ENCODE measurements at places on chromosomes 7 and 10.

DNA sequence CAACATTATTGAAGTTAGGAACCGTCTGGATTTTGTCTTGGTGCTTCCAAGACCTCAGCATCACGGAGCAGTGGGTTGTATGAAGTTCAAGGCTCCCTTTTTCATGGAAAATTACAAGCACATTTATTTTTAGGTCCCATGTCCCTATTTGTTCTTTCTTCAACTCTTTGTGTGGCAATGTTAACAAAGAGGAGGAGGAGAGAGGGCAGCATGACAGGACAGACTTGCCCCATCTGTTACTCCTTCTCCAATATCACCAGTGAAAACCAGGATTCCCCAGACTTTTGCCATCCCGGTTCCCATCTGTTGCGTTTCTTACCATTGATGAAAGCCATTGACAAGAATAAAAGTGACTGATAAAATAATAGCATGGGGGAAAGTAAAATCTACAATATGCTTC is 28.6 kb downstream of the EEPD1 start:
- no peak for DNase-seq

GRCh38 chr10:130339091-130339490 is 202.9 kb downstream of the GLRX3 start:
- DNase-seq: no peak

GRCh38 chr10:103480521-103480920 is 1.5 kb upstream of the CALHM3 start:
- no peak for DNase-seq

DNA sequence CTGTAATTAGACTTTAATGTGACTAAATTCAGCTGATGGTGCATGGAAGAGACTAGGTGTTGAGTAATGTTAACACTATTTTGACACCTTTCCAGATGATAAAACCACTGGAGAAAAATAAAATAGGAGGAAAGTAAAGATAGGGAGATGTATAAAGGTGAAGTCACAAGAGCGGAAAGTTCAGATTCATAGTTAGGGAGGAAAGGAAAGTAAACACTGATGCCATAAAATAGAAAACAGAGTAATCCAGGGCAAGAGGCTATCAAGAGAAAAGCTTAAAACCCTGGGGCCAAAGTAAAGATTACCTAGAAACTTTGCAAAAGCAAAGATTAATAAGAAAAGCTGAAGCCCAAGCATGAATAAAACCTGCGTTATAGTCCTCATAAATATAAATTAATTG is 62.8 kb downstream of the RAB11FIP2 start:
- no peak for DNase-seq

GRCh38 chr10:416091-416515 is 273.4 kb downstream of the DIP2C start:
- no peak for DNase-seq

GRCh38 chr7:147308539-147308938 is 1191.9 kb downstream of the CNTNAP2 start:
- DNase-seq: no peak

DNA sequence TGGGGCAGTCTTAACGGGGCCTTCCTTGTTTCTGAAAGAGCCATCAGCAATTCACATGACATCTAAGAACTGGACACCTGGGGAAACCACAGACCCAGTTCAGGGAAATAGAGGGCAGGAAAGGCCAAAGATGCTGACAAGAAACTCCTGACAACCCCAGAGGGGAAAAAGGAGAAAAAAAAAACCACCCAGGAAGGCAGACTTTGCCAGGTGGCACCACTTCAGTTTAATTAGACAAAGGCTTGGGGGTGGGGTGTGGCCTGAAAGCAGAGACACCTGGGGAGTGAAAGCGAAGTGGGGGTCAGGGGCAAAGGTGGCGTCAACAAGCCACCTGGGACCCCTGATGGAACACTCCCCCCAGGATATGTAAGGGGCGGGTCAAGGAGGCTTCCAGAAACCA is 53.6 kb downstream of the RAB11FIP2 start:
- no peak for DNase-seq

DNA sequence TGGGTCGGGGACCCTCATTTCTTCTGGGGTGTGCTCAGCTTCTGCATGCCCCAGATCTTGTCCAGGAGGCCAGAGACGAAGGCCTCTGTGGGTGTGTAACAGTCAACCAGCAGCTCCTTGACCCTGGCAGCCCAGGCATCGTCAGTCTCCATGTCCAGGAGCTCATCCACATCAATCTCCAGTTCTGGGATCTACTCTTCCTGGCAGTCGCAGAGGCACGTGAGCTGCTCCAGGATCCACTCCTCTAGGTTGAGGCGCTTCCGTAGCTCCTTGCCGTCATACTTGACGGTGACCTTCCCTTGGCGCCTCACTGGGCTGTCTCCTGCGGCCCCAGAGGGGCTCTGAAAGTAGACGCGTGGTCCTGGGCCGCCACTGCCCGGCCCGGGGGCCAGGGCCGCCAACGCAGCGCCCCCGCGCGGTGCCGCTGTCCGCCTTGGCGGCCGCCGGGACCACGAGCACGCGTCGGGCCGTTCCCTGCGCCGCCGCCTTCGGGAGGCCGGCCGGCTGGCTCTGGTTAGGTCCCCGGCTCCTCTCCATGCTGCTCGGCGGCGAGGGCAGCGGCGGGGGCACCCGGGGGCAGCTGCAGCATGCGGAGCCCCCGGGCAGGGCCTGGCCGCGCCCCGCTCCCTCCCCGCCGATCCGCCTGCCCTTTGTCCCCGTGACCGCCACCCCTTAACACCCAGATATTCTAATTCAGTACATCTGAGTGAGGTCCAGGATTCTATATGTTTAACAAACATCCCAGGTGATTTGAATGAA is 170.5 kb downstream of the SEPTIN7 start:
- no peak for DNase-seq

- DNase-seq: no peak
These were observed 816 bp downstream of the TECPR1 start for GRCh38 chr7:98251231-98251600.

GRCh38 chr10:60942134-60942787 is 1.7 kb downstream of the RHOBTB1 start:
- DNase-seq: no peak

GRCh38 chr7:33893377-33893776 is 12.0 kb upstream of the BMPER start:
- DNase-seq: no peak

GRCh38 chr10:70462349-70462984 is 16.1 kb upstream of the PALD1 start:
- peak; percentile 89 for DNase-seq

GRCh38 chr10:70634011-70634410 is 31.5 kb upstream of the PRF1 start:
- DNase-seq: no peak

- DNase-seq: no peak
These were observed 5.9 kb upstream of the GPER1 start for GRCh38 chr7:1081931-1082401.

GRCh38 chr10:77516575-77516974 is 121.0 kb downstream of the KCNMA1 start:
- DNase-seq: no peak

DNA sequence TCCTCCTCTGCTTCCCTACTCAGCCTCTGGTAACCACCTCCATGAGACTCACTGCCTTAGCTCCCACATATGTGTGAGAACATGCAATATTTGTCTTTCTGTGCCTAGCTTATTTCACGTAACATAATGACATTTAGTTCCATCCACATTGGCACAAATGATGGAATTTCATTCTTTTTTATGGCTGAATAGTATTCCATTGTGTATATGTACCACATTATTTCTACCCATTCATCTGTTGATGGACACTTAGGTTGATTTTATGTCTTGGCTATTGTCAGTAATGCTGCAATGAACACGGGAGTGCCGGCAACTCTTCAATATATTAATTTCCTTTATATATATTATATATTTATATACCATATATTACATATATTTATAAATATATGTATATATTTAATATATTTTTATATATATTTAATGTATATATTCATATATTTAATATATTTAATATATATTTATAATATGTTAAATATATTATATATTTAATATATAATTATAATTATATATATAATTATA is 1046.9 kb downstream of the DNAJB9 start:
- DNase-seq: no peak

DNA sequence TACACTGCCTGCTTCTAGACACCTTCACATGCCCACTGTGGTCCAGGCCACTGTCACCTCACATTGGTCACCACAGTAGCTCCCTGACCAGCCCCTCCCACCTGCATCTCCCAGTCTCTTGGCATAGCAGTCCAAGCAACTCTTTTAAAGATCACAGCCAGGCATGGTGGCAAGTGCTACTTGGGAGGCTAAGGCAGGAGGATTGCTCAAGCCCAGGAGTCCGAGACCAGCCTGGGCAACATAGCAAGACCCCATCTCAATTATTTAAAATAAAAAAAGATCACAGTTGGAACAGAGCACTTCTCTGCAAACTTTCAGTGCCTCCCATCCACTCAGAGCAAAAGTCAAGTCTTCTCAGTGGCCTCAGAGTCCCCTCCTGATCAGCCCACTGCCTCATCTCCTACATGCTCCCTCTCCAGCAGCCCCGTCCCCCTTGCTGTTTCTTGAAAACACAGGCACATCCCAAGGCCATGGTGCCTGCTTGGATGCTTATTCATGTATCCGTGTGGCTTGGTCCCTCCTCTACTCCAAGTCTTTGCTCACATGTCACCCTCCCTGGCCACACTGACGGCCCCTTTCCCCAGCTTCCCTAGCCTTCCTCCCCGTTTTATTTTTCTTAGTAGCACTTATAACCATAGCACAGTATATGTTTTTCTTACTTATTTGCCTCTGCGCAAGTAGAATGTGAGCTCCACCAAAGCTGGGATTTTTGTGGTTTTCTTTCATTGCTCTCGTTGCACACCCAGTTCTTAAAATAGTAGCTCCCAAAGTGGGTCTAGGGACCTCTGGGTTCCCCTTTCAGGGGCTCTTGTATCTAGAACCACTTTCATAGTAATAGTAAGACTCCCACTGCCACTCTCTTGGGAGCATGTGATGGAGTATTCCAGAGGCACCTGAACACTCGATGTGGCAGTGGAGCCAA is 19.5 kb downstream of the TSPAN15 start:
- no peak for DNase-seq

DNA sequence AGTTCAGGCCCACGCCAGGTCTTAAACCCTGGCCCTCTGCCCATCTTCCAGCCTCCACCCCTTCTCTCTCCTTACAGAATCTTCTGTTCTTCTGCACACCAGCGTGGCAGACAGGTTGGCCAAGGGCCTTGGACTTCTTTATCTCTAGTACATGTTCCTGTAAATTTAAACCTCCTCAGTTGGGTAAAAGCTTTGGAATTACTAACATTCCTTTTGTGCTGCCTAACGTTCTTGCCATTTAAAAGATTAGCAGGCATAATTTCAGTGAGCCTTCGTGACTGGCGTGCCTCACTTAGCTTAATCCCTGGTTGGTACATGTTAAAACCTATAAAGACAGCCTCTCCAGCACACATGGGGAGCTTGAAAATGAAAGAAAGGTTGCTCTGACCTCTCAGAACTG is 192.2 kb downstream of the CUX1 start:
- DNase-seq: no peak

- no peak for DNase-seq
These were observed 51.8 kb downstream of the ARHGAP22 start for GRCh38 chr10:48552946-48553564.

GRCh38 chr10:43204042-43204942 is 62.6 kb downstream of the RASGEF1A start:
- no peak for DNase-seq

GRCh38 chr10:103871006-103871405 is 15.6 kb upstream of the SH3PXD2A start:
- no peak for DNase-seq

DNA sequence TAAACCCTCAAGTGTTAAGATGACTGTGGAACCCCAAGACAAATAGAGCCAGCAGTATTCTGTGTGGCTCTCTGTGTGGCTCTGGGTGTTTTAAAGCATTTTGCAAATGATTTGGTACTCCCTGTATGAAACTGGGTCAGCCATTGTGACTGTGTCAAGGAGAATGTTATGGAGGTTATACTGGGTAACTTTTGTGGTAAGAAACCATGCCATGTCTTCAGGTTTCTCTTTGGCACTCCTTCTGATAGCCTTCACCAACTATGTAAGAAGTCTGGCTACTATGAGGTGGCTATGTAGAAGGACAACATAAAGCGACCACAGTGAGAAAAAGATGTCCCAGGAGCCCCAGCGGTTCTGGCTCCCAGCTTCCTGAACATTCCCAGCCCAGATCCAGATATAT is 226.6 kb upstream of the RHOBTB1 start:
- no peak for DNase-seq

GRCh38 chr10:29473406-29474100 is 161.2 kb downstream of the SVIL start:
- no peak for DNase-seq

DNA sequence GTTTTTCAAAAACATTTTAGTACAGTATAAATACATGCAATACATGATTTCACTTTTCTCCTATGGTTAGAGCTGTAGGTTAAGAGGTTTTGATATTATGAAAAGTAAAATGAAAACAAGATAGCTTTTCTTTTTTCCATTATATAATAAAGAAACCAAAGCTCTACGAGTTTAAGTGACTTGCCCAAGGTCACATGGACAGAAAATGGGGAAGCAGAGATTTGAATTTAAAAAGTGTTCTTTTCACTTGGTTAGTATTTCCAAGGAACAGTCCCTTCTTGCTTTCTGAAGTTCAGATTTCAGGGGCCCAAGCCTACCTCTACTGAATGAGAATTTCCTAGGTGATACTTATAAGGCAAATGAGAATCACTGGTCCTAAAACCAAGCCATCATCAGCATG is 13.2 kb upstream of the MAP3K8 start:
- no peak for DNase-seq

DNA sequence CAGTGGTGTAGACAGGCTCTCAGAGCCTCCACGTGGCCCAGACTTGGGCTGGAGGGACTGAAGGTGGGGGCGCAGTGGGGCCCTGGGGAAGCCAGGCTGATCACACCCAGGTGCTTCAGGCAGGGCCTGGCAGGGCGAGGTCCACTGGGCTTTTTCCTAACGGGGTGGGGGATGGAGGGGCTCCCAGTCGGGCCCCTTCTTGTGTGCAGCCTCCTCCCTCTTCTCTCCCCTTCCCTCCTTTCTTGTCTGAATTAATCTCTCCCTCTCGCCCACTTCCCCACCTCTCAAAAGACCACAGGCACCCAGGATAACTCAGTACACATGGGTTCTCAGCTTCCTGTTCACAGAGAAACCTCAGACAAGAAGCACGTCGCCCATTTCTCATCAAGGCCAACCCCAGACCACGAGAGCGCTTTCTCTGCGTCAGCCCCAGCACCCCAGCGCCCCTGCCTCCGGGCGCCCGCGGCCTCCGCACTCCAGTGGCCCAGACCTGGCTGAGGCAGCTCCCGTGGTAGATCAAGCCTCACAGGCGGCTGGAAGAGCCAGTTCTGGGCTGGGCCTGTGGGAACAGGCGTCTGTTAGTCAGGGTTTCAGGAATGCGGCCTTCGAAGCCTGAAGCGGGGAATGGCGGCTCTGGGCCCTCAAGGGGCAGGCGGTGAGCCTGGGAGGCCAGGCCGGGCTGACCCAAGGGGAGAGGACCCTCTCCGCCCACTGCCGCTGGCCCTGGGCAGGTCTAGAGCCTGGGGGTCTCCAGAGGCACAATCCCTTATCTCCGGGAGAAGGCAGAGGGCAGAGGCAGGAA is 50.6 kb downstream of the PWWP2B start:
- DNase-seq: no peak

DNA sequence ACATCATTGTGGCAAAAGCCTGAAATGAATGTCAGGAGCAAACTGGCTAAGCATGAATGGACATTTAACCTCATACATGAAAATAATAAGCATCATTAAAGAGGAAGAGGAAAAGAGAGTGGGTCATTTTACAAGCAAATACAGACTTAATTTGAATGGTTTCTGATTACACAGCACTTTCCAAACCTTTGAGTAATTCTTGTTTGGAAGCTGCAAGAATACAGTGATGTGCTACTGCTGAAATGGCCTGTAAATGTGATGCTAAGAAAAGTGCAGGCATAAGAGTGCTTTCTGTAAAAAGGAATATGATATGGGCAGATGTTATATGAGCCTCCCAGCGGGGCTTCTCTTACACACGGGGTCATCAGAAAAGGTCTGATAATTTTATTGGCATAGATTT is 30.2 kb downstream of the TAS2R16 start:
- no peak for DNase-seq
